ENCODE measurements at places on chromosomes 12 and 14.

DNA sequence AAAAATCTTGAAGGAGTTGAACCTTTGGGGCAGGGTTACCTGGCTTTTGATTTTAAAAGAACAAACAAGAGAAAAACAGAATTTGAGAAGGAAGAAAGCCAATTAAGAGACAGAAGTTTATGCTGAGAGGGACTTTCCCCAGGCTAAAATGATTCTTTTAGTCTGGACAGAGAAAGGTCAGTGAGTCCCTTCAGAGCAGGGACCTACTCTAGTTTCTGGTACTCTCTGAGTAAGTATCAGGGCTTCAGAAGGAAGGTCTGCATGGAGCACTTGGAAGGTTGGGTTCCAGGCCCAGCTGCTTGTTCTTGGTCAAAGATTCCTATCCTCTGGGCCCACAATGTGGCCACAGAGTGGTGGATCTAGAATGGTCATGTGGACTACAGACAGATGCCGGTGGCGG, 59.6 kb downstream of the KLRG1 start:
- no peak for DNase-seq

DNA sequence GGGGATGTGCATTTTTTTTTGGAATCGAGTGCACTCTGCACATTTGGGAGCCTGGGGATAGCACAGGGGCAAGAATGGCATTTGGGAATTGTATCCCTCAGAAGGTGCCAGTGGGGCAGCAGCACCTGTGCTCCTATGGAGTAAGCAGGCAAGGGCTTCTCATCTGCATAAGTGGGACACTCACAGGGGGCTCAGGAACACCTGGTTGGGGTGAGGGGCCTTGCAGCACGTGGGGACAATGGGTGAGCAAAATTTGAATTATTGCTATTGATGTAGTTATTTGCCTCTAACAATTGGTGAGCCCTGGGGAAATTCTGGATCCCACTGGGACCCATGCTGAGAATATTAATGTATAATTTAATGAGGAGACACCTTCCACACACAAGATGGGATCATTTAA, 274.2 kb downstream of the TTC6 start:
- DNase-seq: no peak

- DNase-seq: no peak
These were observed 214.5 kb downstream of the BTG1 start for GRCh38 chr12:91931111-91931510.

DNA sequence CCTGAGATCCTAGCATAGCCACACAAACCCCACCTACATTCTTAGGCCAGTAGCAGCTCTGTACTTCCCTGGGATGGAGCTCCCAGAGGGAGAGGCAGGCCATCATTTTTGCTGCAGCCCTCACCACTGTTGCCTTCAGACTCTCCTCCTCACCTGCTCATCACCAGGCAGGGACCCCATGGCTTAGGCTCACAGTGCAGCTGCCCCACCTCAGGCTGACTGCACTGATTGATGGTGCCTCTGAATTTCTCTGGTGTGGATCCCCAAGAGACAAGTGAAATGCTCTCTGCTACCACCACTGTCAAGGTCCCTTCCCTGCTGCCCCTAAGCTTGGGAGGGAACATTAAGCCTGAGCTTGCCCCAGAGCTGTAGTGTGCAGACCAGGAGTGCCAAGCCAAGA, 76.2 kb downstream of the TMTC3 start:
- DNase-seq: no peak

- DNase-seq: no peak
These were observed 931.2 kb downstream of the AACS start for GRCh38 chr12:125996443-125996842.

GRCh38 chr12:59594943-59595500, 807 bp upstream of the SLC16A7 start:
- DNase-seq: no peak

DNA sequence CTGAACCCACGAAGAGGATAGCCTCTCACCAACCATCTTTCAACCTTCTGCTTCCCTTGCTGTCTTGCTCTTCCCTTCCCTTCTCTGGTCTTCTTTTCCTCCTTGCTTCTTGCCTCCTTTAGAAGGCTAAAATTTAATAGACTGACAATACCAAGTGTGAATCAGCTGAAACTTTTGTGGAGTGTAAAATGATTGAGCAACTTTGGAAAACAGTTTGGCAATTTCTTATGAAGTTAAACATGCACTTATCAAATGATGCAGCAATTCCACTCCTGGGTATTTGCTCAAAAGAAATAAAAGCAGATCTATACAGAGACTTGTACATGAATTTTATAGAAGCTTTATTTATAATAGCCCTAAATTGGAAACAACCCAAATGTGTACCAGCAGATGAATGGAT, 3.3 kb upstream of the KRT86 start:
- DNase-seq: no peak

DNA sequence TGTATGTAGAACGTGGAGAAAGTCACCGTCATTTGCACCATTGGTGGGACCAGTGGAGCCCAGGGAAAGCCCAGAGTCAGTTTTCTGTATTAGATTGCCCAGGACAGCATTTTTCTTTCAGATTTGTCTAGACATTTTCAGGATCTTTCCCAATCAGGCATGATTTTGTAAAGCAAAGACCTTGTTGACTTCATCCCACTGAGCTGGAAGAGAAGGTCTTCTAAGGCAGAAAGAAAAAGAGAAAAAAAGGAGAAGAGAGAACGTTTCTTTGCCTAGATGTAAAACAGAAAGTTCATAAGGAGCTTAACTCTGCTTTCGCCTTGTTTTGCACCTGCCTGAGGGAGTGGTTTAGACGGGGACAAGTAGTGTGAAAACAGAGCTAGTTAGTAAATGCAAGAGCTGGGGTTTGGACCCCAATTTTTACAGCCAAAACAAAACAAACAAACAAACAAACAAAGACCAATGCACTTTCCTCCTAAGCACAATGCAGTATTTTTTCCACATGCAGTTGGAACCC, 273.1 kb downstream of the ZFP36L1 start:
- DNase-seq: no peak

GRCh38 chr12:76883811-76884210, 5.0 kb upstream of the CSRP2 start:
- DNase-seq: no peak

DNA sequence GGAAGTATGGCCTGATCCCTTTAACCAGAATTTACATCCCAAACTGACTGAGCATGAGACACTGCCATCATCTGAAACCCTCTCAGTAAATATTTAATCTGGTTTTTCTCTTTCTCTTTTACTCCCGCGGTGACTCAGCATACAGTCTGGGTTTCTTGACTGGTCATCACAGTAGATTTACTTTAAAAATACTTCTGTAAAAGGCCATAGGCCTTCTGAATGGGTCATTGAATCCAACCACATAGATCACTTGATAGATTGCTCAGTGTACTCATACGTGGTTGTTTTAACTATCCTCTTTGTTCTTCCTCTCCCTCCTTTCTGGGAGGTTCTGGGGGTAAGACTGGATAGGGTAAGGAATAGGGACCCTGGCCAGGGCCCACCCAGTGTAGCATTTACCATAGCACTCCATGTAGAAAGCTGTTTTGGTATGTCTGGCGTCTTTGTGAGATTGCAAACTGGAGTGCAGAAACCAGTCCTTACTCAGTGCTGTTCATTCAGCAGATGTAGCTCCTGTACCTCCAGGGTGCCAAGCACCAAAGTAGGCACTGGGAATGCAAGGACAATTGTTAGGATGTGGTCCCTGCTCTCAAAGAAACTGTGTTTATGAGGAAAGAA, 165.7 kb downstream of the SRGAP1 start:
- no peak for DNase-seq

DNA sequence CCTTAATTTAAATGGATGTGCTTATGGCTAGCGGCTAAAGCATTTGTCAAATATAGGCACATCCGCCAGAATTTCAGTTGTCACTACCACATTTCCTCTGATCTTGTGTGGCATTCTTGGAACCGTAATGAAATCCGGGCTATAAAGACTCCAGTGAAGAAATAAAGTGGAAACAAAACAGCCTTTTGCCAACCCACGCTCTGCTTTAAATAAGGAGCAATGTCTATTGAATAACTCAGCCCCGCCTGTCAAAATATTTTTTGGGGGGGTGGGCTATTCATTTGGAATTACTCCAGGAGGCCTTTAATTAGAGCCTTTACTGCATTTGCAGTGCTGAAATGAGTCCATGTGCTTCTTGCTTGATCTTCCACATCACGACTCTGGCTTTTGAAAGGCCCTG, 179.6 kb upstream of the RPH3A start:
- no peak for DNase-seq

GRCh38 chr14:33454022-33454595, 496.8 kb downstream of the EGLN3 start:
- DNase-seq: no peak

DNA sequence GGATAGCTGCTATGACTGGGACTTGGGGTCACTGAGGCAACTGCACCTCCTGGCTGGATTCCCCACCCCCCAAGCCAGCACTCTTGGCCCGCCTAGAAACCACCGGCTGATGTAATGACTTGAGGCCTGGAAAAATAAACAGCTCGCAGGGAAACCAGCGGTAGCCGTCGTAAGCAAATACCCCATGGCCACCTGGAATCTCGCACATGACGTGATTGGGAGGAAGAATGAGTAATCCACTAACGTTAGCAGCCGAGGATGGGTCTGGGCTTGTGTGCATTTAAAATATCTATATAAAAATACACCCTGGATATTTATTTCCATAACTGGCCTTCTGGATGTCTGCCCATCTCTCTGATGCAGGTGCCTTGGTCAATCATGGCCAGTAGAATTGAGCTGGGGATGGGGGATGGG, 120.1 kb downstream of the SMOC1 start:
- no peak for DNase-seq

DNA sequence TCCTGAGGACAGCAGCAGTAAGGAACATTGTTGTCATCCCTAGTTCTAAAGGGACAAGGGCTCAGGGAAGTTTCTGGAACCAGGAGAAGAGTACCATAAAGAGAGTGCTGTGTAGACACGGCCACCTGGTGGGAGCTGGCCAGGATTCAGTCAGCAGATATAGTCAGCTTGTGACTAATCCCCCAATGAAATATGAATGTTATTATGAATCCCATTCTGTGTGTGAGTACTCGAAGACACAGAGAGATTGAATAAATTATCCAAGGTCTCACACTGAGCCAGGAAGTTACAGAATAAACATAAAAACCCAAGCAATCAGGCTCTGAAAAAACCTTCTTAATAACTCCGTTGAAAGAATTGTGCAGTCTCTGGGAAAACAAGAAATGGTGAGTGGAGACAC, 1359.5 kb downstream of the AACS start:
- DNase-seq: no peak

DNA sequence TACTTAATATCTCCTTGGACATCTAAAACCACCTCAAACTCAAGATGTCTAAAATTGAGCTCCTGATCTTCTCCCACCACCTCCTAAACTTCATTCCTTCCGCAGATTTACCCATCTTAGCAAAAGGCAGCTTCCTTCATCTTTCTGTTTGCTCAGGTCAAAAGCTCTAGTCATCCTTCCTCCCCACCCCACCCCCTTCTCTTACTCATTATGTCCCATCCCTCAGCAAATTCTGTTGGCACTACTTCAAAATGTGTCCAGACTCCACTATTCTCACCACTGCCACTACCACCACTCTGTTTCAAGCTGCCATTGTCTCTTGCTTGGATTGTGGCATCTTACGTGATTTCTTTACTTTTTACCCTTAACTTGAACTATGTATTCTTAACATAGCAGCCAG, 59.2 kb upstream of the ZDHHC17 start:
- DNase-seq: no peak

GRCh38 chr14:57692671-57693070, 173.2 kb downstream of the SLC35F4 start:
- no peak for DNase-seq

DNA sequence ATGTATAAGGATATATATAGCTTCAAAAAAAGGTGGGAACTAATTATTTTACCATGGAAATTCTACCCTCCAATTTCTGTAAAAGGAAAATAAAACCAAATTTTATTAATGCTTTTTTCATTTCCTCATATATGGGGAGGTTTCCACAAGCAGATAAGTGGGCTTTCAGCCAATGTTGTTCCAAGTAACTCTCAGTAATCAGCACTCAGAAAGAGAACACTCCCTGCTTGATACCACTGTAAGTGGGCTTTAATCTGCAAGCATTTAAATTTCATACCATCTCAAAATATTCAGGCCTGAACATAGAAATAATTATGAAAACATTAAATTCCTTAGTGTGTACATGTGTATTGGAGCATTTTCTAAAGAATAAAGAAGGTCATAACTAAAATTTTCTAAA, 827.6 kb downstream of the C12orf50 start:
- no peak for DNase-seq

DNA sequence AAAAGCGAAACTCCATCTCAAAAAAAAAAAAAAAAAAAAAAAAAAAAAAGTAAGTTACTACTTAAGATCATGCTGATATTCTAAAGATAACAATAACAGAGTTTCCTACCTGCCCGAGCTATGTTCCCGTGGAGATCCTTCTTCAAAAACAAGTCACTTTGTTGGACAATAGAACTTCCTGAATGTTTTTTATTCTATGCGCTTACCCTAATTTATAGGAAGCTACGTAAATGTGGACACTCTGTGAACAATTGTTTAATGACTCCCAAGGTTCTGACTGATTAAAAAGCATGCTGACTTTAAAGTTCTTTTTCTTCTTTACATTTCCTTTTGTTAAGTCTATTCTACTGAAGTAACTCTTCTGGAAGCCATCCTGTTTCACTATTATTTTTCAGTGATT, 52.5 kb downstream of the FGD4 start:
- no peak for DNase-seq

GRCh38 chr14:55707365-55707804, 127.4 kb downstream of the KTN1 start:
- no peak for DNase-seq

GRCh38 chr12:93857991-93858447, 180.8 kb downstream of the CRADD start:
- no peak for DNase-seq

- DNase-seq: no peak
These were observed 1294.7 kb downstream of the TMEM121 start for GRCh38 chr14:106821119-106821518.

DNA sequence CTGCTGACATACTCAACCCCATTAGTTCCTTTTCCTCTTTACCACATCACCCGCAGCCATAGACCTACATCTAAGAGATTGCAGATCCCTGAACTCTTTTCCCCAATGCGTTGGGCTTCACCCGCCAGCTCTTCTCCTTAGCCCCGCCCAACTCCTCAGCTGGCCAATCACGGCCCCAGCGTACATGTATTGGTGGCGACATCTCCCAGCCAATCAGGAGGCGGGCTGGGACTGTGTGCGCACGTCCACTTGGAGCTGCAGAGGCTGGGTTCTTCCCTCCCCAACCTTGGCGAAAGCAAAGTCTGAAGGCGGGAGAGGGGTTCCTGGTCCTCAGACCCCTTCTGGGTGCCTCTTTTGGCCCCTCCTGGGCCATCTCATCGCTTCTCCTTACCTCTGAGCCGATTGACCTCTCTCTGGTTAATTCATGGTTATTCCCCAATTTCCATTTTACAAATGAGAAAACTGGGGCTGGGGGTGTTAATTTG, 11.0 kb downstream of the PDE1B start:
- peak; percentile 69 for DNase-seq

- DNase-seq: no peak
These were observed 285.0 kb upstream of the RTL1 start for GRCh38 chr14:101188571-101188915.

- DNase-seq: no peak
These were observed 694.3 kb upstream of the TBX3 start for GRCh38 chr12:115378291-115378690.
